Heart left ventricle (tissue), 16 donors: ENCODE measurements at places on chromosomes 4 and X. TPM values are rescaled to one million over a fixed set of nuclear protein-coding genes. Genes with fewer than 3 reads are reported as not detected.

DIPK2B gene
- total RNA-seq, result 9.8 TPM

NSG1 gene
- 9.6 TPM for total RNA-seq

F8A2 gene
- total RNA-seq, result not detected

CENPE gene
- total RNA-seq, result 1.00 TPM

ENAM gene
- total RNA-seq, result 4.9 TPM

TMPRSS11A gene
- not detected for total RNA-seq

PDZD4 gene
- total RNA-seq, result 2.3 TPM

TRIML1 gene
- total RNA-seq, result not detected

TSPAN6 gene
- 6.0 TPM for total RNA-seq

SCLT1 gene
- total RNA-seq, result 11.4 TPM

CABS1 gene
- not detected for total RNA-seq

DNA sequence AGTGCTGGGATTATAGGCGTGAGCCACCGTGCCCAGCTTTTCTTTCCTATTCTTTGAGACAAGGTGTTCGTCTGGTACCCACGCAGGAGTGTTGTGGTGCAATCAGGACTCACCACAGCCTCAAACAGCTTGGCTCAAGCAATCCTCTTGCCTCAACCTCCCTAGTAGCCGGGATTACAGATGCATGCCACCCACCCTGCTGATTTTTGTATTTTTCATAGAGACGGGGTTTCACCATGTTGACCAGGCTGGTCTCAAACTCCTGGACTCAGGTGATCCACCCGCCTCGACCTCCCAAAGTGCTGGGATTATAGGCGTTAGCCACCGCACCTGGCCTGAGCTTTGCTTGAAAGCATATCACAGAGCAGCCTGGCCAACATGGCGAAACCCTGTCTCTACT lies 1.5 kb upstream of the CRLF2 start:
- DNase-seq, result no peak

DNA sequence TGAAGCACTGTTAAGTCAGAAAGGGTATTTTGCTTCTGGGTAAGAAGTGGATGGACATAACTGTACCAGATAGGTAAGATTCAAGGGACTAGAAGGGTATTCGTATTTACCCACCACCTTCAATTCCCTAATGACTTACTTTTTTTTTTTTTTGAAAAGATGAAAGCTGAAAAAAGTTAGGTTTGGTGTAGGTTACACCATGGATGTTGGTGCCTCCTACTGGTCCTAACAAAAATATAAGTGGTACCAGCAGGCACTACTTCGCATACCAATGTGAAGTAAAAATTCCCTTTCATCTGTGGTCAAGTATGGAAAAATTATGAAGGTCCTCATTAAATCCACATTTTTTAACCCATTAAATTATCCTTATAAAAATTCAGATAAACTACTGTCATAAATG lies 7.2 kb downstream of the ANKRD17 start:
- DNase-seq, result no peak

DNA sequence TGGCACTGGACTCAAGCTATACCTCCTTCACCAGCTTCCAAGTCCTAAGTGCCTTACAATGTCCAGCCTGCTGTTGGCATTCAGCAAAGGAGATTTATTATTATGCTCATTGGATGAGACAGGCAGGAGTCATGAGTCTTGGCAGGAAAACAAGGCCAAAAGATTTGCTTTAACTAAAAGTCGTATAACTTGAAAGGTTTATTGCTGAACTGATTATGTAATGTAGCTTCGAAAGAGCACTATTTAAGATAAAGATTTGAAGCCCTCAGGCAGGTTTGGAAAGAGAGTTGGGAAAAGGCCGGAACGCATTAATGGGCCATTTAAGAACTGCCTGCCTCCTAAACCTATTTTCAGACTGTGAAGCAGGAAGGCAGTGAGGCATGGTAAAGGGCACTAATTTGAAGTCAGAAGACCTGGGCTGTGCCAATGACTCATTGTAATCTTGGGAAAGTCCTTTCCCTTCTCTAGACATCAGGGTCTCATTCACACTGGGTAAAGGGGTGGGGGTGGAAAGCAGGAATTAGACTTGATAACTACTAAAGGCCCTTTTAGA lies 280.5 kb upstream of the EDA2R start:
- DNase-seq, result no peak

GRCh38 chrX:21970326-21970725 lies 29.8 kb downstream of the SMS start:
- no peak for DNase-seq

- DNase-seq, result no peak
Observed at GRCh38 chrX:87900320-87900908, 382.8 kb downstream of the KLHL4 start.

DNA sequence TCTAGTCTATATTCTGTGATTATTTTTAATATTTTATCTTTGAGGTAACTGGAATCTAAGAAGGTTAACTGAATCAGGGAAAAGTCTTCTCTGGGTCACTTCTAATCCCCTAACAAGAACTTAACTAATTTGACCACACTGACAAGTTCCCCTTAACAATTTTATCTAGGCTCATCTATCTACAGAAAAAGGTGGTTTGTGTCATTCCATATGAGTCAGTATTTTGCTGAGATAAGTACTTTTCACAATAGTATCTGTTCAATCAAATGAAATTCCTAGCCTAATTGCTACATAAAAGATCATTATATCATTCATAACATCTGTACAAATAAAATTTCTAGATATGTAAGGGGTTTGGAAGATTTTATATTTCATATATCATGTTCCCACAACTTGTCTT lies 45.6 kb downstream of the COL25A1 start:
- DNase-seq, result no peak

GRCh38 chr4:47954677-47955076 lies 40.3 kb upstream of the NFXL1 start:
- no peak for DNase-seq

- DNase-seq, result peak; percentile 45
Observed at GRCh38 chrX:102515975-102516941, at the start of gene TMSB15A. TSS of gene TMSB15A (minus strand) at chrX:102516739.

GRCh38 chr4:67134616-67135015 lies 410.7 kb downstream of the CENPC start:
- DNase-seq, result no peak

DNA sequence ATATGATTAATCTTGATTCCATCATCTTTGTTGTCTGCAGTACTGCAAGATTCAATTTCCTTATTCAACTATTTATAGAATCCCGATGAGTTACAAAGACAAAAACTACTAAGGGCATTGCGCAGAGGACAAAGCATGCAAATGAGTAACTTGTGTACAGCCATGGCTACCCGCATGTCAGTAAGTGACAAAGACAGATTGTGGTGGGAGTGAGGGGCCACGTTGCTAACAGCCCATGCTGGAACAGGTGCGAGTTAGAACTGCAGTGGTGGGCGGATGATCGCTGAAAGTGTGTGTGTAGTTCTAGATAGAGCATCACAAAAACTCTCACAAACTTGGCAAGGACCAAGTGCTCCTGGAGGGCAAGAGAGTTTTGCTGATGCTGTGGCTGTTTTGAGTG lies 49.5 kb downstream of the ACOX3 start:
- no peak for DNase-seq

DNA sequence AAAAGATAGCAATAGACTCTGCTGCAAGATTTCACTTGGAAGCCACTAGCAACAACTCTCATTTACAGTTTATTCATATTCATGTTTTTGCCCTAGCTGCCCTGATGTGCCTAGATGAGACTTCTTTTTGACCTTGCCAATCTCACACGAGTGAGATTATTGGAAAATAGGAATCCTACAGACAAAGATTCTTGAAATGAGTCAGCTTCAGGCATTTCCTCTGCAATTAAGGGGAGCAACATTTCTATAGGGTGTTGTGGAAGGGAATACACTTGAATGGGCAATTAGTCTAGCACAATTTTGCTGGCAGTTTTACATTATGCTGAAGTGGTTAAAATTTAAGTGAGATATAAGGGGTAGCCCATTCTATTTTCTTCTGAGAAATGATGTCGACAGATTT lies 217.0 kb upstream of the FAT4 start:
- no peak for DNase-seq

DNA sequence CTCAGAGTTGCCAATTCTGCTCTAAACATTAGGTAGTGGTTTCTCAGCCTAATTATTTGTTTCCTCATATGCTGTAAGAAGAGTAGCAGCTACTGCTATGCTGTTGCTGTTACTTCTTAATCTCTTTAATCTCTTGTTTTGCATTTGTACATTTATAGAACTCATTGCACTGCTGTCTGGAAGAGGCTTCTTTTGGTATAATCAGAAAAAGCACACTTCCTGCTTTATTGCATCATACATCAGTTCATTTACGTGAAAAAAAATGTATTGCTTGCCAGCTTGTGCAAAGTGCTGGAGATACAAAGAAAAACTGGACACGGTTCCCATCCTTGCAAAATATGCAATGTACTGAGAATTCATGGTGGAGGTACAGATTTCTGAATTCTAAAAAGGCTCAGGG lies 332.0 kb downstream of the GRXCR1 start:
- no peak for DNase-seq

DNA sequence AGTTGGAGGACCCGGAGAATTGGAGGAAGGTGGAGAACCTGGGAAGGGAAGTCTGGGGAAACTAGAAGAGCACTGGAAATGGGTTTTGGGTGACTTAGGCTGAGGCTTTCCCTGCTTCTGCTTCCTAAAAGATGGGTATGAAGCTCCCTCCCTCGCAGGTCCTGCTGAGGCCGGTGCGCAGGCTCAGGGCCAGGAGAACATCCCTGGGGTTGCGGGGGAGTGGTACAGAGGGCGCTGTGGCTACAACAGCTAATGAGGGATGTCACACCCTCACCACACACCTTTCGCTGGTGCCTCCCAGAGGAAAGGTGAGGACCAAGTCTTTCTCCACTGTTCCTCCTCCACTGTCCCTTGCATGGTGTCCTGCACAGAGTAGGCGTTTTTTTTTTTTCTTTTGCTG lies 15.8 kb downstream of the APLN start:
- DNase-seq, result no peak

- DNase-seq, result no peak
Observed at GRCh38 chrX:107711521-107712181, 63.9 kb downstream of the TSC22D3 start.

DNA sequence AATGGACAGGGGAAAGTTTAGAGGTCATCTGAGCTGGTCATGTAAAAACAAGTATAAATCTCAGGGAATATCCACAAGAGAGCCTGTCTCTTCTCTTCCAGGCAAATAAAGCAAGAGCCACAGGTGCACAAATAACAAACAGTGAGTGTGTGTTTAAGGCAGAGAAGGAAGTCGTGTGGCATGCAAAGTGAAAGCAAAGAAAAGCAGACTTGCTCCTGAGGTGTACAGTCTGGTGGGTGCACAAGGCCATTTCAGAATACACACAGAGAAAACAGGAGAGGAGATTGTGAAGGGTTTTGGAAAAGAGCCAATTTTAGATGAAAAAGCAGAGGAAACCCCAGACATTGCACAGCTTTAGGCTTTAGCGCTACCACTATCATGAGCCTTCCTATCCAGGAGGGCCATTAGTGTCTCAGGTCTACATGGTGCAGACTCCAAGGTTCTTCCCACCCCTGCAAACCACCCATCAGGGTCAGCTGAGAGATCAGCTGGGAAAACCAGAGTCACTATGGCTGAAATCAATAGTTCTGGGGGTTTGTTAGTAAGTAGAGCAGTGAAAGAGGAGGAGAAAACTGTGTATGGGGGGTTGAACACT lies 355.8 kb downstream of the KLHL4 start:
- no peak for DNase-seq

GRCh38 chrX:79408623-79409322 lies 41.6 kb upstream of the ITM2A start:
- DNase-seq, result no peak

DNA sequence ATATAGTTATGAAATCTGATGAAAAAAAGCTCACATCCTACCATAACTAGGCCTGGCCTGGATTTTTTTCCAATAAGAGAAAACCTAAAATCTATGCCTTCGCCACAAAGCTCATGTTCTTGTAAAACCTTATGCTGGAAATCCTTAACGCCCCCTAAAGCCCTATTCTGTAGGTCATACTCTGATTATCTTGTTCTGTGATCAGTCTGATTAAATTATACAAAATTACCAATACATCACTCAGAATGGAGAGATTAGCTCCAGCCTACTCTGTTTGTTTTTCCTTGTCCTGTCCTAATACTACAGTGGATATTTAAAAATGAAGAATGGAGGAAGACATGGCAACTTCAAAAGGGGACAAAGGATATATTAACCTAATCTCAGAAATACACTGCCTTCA lies 7.2 kb downstream of the ZNF827 start:
- DNase-seq, result no peak

DNA sequence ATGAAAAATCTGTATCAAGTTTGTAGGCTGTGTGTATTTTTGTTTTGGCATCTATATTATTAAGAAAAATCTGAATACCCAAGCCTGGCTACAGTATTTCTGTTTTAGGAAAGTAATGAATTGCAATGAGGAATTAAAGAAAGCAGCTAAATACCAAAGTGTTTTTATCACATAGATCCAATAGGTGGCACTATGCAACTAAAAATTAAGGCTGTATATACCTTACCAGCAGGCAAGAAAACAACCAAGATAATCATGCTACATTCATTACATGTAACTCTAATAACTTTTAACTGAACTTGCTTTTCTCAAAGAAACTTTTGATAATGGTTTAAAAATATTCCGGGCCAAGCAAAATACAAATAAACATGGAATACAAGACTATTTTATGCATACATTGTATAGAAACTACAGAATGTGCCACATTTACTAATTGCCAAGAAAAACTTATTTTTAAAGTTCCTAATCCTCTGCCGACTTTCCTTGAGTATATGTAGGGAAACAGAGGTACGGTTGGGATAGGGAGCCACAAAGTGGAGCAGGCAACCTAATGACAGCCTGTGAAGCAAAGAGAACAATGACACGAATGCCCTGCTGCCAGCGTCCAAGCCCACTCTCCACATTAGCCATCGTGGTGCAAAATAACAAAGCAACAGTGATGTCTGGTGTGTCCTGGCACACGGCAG lies 63.7 kb downstream of the SEC24D start:
- no peak for DNase-seq

DNA sequence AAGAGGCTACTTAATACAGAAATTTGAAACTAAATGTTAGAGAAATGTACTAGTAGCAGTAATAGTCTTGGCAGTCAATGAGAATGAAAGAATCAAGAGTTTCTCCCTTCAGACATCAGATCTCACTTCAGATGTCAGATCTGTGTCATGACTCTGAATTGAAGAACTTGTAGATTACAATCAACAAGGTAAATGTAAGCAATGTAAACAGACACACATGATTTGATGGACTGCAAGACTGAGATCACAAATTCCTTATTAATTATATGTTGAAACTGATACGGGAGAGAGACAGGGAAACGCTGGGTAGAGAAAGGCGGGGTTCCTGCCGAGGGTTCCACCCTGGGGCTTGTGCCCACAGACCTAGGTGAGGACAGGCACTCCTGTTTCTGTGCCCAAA lies 65.5 kb upstream of the HHIP start:
- no peak for DNase-seq
